PC-3 (cell line): ENCODE measurements at places on chromosomes 12 and 14.

- peak; percentile 82 for DNase-seq
Observed at GRCh38 chr12:1705774-1706631, 15.1 kb downstream of the ADIPOR2 start.

DNA sequence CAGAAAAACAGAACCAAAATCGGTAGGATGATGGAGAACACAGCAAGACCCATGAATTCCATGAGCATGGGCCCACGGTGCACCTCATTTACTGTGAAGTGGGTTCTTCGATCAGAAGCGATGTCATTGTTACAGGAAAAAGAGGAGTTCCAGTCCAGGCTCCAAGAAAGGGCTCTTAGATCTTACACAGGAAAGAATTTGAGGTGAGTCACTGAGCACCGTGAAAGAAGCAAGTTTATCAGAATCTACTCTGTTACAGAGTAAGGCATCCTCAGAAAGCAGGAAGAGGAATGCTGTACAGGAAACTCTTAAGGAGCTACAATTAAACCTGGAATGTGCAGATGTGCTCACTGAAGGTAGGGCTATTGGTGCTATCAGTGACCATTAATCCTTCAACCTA is 11.6 kb upstream of the CHFR start:
- peak; percentile 28 for DNase-seq

DNA sequence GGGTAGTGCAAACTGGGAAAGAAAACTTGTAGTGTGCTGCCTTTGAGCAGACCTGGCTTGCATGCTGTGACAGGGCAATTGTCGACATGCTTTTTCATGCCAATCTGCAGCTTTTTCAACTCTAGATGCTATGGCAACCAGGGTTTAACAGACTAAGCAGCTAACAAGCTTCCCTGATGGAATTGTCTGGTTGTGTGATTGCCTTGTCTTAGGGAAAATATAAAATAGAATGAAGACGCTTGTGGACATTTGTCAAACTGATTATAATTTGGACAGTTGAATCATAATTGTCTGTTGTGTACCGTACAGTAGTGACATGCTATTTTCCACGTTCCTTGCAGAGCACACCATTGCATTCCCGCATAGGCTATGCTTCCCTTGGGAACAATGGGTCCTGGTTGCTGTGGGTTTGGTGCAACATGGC is 113.0 kb downstream of the FOXG1 start:
- no peak for DNase-seq

- peak; percentile 33 for DNase-seq
Observed at GRCh38 chr14:31059152-31059924, 33.2 kb upstream of the STRN3 start.

DNA sequence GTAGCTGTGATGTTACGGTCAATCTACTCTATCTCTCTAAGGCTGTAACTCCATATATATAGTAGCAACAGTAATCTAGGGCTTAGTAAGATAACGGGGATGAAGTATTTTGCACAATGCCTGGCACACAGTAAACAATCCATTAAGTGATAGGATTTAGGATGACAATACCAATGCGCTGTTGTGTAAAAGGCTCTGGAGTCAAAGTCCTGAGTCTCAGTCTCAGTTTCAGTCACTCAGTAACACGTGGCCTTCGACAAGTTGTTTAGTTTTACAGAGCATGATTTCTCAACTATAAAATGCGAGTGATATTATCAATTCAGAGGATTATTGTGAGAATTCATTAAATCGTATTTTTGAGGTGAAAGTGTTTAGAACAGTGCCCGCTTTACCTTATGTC is 162.4 kb downstream of the GARIN6 start:
- DNase-seq, result no peak

GRCh38 chr12:115450710-115451109 is 766.7 kb upstream of the TBX3 start:
- DNase-seq, result no peak

DNA sequence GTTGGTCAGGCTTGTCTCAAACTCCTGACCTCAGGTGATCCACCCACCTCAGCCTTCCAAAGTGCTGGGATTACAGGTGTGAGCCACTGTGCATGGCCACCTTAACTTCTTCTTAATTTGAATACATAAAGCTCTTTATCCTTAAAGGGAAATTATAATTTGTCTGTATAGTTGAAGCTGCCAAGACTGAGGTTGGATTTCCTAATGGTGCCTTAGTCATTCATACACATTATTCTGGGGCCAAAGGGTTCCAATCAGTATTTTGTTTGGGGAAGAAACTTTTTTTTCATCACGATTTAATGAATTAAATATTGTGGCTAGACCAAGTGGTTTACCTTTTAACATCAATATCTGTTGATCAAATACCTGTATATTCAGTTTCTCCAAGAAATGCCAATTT is 135.9 kb downstream of the SYT1 start:
- DNase-seq, result no peak

DNA sequence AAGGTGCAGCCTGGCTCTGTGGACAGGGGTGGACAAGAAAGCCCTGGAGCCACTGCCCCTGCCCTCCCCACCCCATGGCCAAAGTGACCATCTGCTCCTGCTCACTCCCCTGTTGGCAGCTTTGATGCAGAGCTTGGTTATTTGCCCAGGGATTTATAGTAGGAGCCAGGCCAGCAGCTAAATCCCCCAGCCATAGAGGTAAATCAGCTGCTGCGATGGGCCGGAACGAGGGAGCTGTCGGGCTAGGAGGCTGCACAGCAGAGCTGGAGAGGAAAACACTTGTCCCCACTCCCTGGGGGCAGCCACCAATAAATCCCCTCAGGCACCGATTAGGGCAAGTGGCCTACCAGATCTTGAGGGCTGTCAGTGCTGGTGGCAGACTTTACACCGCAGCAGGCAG is 26.0 kb downstream of the SMUG1 start:
- no peak for DNase-seq
